HAP-1 (cell line): ENCODE measurements at places on chromosomes 12 and 14.

DNA sequence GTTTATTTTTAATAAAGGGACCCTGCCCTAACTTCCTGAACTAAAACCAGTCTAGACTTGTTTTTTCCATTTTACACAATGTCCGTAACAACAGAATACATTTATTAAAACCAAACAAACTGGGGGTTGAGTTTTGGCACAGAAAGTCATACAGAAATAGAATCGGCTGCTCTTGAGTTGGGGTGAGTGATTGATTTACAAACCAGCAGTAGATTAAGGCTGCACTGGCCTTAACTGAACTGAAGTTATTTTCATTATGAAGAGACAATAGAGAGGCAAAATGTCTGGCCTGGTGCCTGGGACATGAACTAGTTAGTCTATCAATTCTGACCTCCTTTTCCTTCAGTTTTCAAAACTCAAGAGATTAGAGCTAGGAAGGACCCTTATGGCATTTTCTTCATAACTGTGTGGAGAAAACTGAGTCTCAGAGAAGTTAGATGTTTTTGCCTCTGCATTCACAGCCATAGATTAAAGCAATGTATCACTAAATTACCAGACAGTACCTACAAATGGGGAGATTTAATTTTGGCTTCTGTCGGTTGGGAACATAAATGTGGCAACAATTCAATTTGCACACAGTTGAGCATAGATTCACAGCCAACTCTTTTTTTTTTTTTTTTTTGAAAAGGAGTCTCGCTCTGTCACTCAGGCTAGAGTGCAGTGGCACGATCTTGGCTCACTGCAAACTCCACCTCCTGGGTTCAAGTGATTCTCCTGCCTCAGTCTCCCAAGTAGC, 19.8 kb upstream of the MGP start:
- DNase-seq = no peak

- no peak for DNase-seq
These were observed 298.8 kb upstream of the TBX3 start for GRCh38 chr12:114982760-114983159.

DNA sequence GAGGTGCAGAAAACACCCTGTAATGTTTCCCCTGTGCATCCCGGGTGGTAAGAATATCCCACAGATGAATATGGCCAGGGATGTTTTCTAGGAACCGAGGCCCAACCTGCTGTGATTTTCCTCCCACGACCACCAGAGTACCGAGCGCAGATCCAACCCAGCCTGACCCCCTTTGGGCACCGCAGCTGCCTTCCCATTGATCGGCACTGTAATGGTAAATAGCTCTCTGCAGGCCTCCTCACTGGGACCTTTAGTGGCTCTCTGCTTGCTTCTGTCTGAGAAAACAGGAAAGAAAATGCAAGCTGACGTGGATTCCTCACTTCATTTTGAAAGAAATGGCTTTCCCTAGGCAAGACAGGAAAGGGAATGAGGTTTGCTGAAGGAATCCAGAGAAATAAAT, 2.4 kb upstream of the RAB15 start:
- DNase-seq = no peak

DNA sequence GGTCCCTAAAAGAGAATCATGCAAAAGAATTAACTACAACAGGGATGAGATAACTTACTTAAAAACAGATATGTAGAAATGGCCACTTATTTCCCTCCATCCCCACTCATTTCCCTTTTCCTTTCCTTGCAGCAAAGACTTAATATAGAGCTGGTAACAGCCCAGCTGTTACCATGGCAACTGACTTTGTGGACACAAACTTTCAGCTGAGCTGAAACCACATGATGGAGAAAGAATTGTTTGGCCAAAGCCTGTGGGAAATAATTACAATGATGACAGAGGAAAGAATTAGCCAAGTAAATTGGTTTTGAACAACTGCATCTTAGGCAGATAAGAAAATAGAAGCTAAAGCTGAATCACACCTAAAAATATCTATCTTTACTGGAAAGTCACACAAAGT, 364.9 kb downstream of the GALC start:
- no peak for DNase-seq

DNA sequence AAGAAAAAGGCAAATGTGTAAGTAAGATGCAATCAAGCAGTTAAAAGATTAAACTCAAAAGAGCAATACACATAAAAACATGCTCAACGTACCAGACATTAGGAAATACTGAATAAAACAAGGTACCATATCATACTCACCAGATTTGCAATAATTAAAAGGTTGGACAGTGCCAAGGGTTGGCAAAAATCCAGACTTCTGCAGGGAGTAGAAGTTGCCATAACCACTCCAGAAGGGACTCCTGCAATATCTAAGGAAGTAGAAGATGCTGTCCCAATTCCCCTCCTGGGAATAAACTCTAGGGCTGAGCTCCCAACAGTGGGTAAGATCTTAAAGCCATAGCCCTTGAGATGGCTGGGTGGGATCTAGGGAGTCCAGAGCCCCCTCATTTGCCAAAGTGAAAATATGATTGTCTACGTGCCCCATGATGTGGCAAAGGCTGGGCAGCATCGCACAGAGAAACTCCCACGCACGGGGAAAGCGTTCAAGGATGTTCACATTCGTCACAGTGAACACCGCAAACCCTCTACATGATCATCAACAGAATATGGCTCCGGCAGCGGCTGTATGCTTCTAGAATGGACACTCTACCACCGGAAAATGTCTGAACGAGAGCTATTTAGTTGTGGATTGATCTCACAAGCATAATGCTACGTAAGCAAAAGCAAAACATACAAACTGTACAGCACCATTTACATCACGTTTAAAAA, 12.3 kb downstream of the KCTD10 start:
- no peak for DNase-seq

- no peak for DNase-seq
These were observed 2.1 kb downstream of the PNMA1 start for GRCh38 chr14:73712071-73712506.

DNA sequence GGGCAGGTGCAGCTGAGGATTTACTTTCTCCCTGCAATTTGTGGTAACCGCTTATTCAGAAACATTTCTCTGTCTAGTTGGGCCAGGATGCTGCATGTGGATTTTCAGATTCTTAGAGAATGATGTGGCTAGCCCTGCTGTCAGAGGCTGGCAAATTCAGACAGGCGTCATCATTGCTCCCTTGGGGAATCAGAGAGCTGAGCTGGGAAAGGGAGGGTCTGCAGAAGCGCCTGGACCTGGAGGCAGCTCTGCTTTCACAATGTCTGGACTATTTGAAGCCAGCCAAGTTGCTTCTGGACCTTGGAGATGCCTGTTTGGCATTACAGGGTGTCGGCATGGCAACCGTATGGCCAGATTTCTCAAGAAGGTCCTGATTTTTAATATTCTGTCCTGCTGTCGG, 3.4 kb downstream of the GALNT16 start:
- DNase-seq = no peak

GRCh38 chr12:96985515-96986362, 78.7 kb downstream of the NEDD1 start:
- DNase-seq = no peak

GRCh38 chr12:673849-674248, 10.6 kb upstream of the NINJ2 start:
- DNase-seq = no peak

GRCh38 chr12:7060353-7060954, at the start of gene C1S:
Gene C1S, plus strand, starts transcription at chr12:7060718. Its CDS starts 1,195 bp downstream, at chr12:7061913.
- peak; percentile 24 for DNase-seq

DNA sequence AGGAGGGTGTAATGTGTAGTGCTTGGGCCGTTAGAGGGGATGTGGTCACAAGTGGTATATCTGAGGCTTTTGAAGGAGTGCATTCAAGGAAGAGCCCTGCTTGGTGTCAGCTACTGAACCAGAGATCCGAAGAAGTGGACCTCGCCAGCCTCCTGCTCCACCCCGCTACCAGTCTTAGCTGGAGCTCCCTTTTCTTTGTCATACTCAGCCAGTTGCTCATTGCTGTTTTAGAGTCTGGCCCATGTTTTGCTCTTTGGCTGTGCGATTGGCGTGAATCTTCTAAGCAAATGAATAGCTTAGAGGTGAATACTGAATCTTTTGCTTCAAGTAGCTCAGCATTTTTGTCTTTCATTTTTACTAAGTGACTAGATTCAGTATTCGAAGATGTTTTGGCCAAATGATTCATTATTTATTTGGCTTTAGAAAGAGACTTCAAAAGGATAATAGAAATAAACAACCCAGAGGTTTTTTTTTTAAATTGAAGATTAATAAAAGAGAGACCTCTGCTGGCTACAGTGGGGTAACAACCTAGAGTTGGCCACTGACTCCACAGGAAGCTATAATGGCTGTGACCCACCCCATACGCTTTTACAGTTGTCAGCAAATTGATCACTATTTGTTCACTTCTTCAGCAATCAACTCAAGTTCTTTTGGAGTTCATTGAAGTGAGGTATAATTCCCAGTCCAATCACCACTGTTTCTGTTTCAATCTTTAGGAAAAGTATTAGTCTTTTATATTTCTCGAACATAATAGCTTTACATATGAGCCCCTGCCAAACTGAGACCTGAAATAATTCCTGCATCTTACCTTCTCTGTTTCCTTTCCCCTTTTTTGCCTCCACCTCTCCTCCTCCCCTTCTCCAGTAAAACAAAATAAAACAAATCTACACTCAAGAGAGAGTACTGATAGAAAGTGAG, 19.9 kb downstream of the CDKN1B start:
- peak; percentile 63 for DNase-seq

DNA sequence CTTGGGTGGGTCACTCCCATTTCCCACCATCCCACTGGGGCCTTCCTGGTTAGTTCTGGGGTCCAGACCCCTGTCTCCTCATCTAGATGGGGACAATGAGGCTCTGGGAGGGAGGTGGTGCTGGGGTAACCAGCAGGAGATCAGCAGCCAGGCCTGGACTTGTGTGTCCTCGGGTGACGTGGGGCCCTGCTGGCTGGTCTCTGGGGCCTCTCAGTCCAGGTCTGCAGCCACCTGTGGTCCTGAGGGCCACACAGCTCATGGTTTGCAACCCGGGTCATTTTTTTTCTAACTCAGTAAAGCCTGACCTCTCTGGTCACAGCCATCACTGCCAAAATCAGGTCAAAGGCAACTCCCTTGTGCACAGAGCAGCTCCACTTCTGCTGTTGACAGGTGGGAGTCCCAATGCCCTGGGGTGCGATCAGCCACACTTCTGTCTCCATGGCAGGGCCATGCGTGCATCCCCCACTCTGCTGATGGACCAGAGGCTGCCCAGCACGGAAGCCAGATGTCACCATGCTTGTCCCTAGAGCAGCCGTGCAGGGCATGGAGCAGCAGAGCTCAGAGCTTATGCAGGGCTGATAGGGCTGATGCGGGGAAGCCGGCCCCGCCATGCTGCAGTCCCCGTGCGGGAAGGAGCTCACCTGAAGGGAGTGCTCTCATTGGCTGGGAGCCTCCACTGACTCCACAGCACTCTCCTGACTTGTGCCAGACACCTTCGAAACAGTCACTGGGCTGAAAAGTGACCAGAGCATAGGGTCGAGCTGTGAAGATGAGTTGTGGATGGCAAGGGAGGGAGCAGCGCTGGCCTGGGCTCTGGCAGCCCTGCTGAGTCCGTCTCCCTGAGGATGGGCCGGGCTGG, 250.9 kb downstream of the ADGRD1 start:
- DNase-seq = no peak

DNA sequence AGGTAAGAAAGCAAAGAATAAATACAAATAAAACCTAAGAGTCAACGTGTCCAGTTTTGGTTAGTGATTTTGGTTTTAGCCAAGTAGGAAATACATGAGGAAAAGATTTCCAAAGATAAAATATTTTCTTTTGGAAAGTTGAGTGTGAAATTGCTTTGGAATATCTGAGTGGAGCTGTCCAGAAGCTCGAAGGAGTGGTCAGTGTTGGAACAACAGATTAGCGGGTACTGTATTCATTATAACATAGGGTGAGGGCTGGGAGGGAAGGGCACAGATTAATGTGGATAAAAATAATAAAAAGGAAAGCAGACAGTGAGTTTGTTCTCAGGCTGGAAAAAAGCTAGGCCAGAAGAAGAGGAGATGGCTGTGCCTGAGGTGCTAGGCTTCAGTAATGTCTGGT, 101.5 kb upstream of the SLCO1C1 start:
- DNase-seq = no peak

DNA sequence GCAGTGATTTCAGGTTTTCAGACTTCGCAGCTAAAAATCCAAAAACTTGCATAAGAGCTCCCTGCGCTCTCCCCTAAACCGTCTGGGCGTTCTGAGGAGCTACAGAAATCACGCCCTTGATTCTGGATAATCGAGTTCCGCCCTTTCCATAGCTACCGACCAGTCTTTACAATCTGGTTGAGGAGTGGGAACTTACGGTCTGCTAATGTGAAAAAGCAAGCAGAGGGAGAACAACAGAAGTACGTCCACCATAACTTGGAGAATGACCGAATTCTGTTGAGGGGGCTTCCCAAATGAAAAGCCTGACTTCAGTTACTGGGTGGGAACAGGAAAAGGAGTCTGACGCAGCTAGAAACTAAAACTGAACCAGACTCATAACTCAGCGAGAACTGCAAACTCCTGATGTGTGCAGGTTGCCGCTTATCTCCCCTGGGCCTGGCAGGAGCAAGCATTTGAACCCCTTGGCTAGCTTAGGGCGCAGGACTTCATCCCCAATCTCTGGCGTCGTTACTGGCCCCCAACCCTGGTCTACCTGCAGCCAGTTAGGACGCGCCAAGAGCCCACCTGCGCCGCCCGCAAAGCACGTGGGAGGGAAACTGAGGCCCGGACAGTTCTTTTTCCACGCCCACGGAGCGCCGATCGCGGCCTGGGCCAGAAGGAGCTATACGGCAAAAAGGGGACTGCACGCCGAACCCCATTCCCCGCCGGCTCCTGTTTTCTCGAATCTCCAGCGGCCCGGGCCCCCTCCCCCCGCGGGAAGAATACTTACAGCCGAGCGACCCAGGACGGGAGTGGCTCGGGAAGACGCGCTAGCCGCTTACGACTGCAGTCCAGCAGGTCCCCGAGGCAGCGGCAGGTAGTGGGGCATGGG, 838 bp downstream of the LRIG3 start:
- peak; percentile 42 for DNase-seq

DNA sequence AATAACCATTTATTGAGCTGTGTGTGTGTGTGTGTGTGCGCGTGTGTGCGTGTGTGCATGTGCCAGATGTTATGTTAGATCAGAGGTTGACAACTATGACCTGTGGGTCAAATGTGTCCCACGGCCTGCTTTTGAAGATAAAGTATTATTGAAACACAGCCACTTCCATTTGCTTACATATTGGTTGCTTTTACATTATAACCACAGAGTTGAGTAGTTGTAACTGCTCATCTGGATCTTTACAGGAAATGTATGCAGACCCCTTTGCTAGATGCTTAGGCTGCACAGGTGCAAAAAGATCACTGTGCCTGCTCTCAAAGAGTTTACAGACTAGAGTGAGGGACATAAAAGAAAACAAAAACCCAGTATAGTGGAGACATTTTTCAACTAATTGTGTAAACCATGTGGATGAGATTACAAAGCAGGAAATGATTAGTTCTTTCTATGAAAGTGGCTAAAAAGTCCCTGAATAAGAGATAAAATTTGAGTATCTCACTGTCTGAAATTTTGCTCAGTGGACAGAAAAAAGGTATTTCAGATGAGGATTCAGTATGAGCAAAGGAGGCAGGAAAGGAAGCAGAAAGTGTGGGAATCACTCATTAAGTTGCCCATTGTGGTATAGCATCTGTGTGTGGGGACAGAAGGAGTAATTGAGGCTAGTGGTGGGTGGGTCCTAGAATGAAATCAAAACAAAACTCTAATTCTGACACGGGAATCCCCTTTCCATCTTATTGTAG, 188.4 kb downstream of the PAH start:
- DNase-seq = no peak

DNA sequence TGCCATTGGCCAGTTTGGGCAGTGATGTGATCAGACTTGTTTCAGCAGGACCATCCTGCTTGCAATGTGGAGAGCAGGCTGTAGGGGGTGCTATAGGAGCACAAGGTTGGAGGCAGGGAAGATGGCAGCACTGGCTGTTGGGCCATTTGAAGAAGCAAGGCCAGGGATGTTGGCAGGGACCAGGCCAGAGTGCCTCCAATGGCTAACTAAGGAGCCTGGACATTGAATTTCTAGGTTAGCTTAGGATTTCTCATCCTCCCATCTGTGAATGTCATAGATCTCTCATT, 23.5 kb downstream of the FGF23 start:
- DNase-seq = no peak
